ENCODE measurements at places on chromosomes 13 and 19. TPM values are rescaled to one million over a fixed set of nuclear protein-coding genes. Genes with fewer than 3 reads are reported as not detected.

DNA sequence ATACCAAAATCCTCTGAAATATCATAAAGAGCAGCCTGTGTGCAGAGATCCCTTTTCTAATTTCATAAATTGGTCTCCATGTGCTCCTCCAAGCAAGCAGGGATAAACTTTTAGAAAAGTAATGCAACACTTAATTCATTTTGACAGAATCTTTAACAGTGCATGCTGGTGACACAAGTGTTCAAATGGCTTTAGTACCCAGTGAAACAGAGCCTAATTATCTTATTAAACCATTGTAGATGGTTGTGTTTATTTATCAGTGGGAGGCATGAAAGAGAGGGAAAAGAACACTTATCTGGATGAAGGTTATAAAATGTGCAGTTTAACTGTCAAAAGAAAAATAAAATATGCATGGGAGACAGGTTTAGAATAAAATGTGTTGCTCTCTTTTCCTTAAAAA, 945.0 kb upstream of the PCDH20 start:
- no peaks in the 10 kb centered on the region for H3K27me3 ChIP-seq
- no peak overlapping the region for H3K4me3 ChIP-seq
- no peak for DNase-seq
- no peaks in the 10 kb centered on the region for H3K36me3 ChIP-seq
- no peak overlapping the region for H3K27ac ChIP-seq

The MYBPC2 gene
- total RNA-seq, result not detected

The ZNF808 gene
- 50.0 TPM for total RNA-seq

DNA sequence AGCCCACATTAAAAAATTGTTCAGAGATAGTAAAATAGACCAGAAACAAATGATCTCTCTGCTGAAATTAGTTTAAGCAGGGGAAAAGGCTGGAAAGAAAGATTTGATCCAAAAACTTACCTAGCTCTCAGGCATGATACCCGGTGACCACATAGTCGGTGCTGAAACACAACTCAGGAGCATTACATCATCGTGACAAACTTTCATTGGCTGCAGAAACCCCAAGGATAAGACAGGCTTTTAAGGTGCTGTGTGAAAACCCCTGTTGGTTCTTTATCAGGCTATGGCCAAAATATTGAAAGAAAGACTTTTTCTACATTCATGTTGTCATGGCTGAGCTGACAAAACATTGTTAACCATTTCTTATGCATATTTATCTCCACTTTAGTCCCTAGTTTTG, 171.7 kb upstream of the KLF12 start:
- H3K4me1 ChIP-seq, result peaks cover 3% of the 10 kb centered on the region
- H3K4me3 ChIP-seq, result no peak overlapping the region
- no peaks in the 10 kb centered on the region for H3K36me3 ChIP-seq
- H3K27ac ChIP-seq, result no peak overlapping the region

All from activated CD8-positive, alpha-beta T cell treated with anti-CD3 and anti-CD28 coated beads, Interleukin-2, amount 10 ng/mL, durations not matched to agents 7 days and 5 days (primary cell).